LNCaP clone FGC (cell line): ENCODE measurements at places on chromosomes 7 and 10.

DNA sequence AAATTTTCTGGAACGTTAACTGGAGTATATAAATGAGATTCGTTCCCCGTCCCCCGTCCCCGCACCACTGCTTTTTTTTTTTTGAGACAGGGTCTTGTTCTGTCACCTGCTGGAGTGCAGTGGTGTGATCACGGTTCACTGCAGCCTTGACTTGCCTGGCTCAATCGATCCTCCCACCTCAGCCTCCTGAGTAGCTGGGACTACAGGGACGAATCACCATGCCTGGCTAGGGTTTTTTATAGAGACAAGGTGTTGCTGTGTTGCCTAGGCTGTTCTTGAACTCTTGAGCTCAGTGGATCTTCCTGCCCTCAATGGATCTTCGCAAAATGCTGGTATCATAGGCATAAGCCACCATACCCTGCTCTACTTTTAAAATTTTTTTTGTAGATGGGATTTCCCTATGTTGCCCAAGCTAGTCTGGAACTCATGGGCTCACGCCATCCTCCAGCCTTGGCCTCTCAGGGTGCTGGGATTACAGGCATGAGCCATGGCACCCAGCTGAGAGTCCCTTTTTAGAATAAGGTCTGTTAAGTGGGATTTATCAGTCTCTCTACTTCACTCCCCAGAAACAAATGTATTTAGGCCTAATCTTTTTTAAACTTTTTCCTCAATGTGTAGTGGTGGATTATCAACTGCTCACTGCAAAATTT is 122.9 kb downstream of the LYZL1 start:
- DNase-seq = no peak

DNA sequence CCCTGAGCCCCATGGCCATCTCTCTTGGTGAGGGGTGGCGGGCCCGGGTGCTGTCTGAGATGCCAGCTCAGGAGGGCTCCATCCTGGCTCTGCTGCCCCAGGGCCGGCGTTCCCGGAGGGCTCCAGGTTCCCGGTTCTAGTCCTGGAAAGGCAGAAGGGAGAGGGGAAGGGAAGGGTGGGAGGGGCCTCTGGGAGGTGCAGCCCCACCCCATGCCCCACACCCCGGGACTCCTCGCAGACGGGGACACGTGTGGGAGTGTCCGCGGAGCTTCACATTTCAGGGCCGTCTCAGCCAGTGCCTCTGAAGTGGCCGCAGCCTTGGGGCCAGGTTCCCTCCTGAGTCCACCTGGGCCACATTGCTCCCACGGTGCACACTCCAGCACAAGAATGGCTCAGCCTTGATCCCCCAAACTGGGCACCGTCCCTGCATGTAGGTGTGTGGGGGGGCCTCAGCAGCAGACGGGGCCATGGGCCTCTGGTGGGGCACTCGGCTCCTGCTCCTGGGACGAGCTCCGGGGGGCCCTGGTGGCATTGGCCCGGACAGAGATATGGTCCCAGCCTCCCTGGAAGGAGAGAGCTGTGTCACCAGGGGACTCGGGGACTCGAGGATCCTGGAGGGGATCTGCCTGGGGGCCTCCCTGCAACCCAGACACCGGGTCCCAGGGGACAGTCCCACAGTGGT is 5.8 kb downstream of the BHLHA15 start:
- no peak for DNase-seq

DNA sequence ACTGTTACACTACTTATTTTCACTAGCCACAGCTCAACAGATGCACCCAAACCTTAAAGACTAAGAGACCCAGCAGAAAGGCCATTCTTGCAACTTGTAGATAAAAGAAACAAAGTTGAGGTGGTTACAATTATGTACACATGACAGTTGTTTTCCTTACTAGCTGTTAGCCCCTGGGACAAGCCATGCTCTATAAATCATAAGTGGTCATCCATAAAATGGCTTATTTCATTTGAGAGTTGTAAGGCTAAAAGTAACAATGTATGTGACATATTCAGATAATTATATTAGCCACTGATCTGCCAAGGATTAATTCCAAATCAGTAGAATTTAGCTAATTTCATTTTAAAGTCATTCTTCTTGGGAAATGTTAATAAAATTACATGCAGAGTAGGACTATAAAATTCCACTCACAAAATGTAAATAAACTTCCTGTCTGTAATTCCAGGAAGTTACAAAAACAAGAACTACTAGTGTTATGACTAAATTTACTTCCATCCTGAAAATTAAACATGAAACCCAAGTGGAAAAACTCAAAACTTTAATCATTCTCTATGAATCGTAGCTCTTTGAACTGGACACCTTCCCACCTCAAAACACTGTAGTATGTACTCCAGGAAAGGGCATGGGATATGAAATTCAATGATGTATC is 13.3 kb downstream of the SLC37A3 start:
- DNase-seq = no peak

DNA sequence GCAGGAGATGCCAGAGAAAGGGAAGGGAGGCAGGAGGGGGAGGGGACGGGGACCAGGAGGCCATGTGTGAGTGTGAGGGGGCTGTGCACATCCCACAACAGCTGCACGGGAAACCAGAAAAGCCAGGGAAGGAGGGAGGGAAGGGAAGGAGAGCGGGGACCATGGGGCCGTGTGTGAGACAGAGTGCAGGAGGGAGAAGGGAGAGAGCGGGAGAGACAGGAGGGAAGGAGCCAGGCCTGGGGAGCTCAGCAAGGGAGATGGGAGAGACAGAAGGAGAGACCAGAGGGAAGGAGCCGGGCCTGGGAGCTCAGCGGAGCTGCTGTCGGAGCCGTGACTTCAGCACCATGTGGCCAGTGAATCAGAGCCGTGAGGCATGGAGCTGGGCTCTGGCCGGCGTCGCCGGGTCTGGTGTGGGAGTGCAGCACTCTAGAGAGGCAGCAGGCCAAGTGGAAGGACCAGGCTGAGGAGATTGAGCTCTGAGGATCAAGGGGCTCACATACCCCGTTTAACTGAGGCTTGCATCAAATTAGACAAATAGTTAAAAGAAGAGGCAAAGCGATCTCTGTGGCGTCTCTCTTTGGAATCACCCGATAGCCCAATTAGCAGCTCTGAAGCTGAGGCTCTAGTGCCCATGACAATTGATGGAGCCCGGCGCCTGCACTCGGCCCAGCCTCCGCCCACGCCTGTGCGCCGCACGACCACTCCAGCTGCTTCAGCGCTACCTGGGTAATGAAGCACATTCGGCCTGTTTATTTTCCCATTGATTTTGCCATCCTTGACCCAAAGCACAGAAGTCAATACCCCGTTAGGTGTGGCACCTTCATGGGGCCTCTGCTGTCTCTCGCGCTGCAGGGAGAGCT is 150.4 kb downstream of the MAD1L1 start:
- DNase-seq = no peak

DNA sequence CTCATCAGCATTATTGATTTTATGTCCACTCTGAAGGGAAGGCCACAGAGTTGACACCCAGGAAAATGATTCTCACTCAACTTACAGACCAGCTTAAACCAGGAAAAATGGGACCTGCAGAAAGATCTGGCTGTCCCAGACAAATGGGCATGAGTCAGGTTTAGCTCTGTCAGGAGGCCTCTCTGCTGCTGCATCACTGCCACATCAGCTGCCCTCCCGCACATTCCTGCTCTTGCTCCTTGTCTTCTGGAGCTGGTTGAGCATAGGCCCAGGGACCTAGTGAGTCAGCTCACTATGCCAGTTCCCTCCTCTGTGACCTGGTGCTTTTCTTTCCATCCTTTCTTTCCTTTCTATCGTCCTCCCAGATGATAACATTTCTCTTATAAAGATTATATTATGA is 18.8 kb upstream of the SMNDC1 start:
- DNase-seq = no peak

- DNase-seq = no peak
Observed at GRCh38 chr10:46517541-46517940, 38.9 kb downstream of the GPRIN2 start.

DNA sequence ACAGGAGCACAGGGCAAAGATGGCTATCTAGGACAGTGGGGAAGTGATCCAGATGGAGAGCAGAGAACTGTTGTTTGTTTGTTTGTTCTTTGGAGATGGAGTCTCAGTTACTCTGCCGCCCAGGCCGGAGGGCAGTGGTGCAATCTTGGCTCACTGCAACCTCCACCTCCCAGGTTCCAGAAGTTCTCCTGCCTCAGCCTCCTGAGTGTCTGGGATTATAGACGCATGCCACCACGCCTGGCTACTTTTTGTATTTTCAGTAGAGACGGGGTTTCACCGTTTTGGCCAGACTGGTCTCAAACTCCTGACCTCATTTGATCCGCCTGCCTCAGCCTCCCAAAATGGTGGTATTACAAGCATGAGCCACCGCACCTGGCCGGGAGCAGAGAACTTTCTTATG is 20.9 kb downstream of the METTL2B start:
- DNase-seq = no peak

DNA sequence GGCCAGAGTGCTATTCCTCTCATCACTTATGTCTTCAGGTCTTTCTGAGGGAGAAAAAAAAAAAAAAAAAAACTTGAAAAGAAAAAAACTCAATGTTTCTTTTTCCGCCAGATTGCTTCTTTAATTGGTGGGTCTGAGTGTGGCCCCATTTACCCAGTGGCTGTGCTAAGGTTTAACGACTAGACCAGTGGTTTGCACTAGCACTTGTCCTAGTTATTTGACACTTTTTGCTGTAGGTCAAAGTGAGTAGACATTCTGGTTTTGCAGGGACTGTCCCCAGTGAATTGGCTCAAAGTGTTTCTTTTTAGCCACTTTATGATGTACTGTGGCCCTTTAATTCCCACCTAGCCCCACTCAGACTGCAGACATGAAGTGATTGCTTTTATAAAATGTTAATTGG is 273.3 kb downstream of the PTEN start:
- no peak for DNase-seq

GRCh38 chr10:24350070-24350921 is 141.4 kb downstream of the KIAA1217 start:
- DNase-seq = no peak

DNA sequence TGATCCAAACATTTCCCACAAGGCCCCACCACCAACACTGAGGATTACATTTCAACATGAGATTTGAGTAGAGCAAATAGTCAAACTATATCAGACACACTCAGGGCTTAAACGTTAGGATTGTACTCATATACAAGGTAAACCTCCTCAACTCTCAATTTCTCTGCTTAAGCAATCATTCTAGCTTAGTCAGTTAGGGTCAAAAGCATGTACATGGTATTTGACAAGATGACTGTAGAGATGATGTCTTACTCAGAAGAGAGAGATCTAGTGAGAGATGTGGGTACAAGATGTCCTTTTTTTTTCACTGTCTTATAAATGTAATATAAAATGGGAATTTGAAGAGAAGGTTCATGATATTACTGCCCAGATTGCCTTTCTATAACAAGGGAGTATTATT is 270.1 kb downstream of the PRKG1 start:
- DNase-seq = no peak

- no peak for DNase-seq
Observed at GRCh38 chr7:114107522-114107921, 188.7 kb upstream of the PPP1R3A start.

- DNase-seq = no peak
Observed at GRCh38 chr10:67050415-67050814, 124.6 kb downstream of the LRRTM3 start.

DNA sequence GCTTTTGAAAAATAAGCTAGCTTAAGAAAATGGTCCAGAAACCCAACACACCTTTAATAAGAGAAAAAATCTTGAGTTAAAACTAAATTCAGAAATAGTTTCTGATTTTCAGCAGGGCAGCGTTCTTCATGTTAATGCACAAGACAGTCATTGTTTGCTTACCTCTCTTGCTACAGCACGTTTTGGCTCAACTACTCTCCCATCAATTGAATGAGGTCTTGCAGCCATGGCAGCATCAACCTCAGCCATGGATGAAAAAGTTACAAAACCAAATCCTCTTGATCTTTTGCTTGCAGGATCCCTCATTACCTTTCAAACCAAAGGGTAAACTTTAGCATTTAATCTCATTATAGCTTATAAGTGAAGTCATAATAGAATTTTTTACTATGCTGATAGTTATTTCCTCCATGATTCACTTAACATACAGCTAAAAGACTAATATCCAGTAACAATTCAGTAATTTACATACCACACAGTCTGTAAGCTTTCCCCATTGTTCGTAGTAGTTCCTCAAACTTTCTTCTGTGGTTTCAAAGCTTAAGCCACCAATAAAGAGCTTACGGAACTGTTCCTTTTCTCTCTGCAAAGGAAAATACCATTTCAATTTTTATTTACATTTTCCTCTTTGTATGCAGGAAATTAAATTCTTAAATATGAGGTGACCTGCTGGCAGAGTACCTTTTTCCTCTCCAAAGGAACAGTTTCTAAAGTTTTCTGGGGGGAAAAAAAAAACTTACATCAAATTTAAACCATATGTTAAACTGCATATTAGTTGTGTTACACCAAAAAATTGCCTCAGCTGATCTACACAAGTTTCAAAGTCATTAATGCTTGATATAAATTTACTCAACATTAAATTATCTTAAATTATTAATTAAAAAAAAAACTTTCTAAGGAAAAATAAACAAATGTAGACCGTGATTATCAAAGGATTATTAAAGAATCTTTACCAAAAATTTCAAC is 3.1 kb downstream of the HNRNPA2B1 start:
- DNase-seq = no peak
